ENCODE measurements at places on chromosomes 12 and 14.

DNA sequence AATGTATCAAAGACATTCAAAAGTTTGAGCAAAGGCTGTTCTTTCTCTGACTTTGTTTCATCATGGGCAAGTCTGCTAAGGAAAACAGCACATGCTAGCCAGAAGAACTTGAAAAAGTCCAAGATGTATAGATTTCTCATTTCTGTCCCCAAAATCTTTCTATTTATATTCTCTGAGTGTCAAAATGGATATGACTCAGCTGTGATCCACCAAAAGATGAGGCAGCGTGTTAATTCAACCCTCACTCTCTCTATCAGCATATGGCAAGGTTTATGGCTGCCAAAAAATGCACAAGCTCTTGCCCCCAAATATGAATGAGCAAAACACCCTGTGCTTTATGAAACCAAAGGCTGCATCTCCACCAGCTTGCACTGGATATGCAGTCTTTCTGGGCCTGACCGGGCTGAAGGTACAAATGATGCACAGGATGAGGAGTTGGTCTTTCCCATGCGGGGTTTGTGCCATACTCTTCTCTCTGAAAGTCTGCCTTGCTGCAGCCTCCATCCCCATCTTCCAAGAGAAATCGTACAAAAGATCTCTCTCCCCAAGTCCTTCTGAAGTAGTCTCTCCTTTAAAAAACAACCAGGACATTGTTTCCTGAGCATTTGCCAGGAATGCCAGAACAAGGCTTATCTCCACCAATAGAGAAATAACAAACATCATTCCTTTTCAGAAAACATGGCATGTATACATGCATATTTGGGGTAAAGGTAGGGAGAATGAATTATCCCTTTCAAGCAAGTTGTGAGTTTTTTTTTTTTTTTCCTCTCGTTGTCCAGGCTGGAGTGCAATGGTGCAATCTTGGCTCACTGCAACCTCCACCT lies 203.4 kb downstream of the TMX1 start:
- no peak for DNase-seq

DNA sequence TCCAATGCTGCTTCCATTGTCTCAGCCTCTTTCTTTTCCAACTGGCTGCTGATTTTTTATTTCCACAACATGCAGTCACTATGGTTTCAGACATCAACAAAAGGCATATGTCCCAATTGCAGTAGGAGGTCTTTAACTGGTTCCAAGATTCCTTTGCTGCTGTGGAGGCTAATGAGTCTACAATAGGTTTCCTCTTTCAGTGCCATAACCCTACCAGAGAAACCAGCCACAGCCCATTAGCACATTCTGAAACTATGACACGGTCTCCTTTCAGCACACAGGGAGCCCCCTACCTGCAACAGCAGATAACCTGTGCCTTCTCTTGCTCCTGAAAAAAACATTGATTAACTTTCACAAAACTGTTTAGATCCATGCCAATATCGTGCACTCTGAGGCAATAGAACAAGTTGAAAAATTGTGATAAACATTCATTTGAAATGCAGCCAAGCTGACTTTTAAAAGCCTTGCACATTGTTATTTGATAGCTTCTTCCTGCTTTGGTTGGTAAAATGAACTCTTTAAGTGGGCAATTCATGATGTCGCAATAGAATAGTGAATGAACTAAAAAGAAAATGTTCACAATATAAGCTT lies 32.4 kb downstream of the PLEKHG7 start:
- DNase-seq, result no peak

GRCh38 chr12:54197010-54197409 lies 8.2 kb upstream of the SMUG1 start:
- DNase-seq, result no peak

GRCh38 chr12:74365178-74365964 lies 172.3 kb upstream of the ATXN7L3B start:
- no peak for DNase-seq

- DNase-seq, result no peak
Measured at GRCh38 chr14:64912261-64912660, 2.0 kb upstream of the CHURC1 start.

- no peak for DNase-seq
Measured at GRCh38 chr14:75141967-75142366, 15.1 kb upstream of the NEK9 start.

DNA sequence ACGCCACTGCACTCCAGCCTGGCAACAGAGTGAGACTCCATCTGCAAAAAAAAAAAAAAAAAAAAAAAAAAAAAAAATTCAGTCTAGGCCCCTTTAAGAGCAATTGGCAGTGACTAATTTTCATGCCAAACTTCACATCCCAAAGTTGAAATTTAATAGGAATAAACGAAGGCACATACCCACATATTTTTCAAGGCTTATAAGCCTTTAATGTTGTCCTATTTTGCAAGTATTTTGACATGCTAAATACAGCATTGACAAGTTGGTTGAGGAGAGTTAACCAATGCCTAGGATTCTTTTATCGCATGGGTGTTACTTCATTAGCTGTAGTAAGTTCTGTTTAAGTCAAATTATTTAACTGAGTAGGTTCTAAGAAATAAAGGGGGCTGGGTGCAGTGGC lies 23.5 kb upstream of the HIP1R start:
- DNase-seq, result no peak

DNA sequence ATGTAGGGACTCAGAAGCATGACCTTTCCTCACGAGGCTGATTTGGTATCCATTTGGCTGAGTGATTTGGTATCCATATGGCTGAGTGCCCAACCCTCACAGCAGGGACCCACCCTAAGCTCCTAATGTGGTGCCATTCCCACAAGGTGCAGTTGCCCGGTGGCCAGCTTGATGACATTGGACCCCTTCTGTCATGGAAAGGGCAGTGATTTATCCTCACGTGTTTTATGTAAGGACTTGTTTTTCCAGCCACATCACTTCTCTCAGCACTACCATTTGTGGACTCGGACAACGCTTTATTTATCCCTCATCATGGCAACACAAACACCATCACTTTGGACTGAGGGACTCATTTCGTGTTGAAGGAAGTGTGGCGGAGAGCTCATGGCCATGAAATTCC lies 8.5 kb upstream of the CDC42BPB start:
- DNase-seq, result no peak

DNA sequence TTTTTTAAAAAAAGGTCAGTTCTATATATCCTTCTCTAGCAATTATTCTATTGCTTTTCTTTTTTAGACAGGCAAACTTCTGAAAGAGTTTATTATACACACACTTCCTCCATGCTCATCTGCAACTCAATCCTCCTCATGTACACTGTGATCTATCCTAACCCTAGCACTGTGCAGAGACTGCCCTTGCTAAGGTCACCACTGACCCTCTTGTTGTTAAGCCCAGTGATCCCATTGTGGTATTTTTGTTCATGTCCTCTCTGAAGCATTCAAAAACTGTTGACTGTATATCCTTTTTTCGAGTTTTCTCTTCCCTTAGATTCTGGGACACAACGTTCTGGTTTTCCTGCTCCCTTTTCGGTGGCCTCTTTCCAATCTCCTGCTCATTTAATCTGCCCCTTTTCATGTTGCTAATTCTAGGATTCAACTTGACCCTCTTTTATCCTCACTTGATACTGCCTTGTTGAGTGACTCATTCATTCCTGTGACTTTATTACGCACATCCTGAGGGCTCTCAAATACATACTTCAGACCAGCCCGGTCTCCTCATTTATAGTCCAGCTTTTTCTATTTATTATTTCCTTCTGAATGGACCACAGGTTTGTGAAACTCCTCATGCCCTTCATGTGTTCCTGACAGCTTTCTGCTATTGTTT lies 53.9 kb upstream of the PTPRB start:
- DNase-seq, result no peak

- no peak for DNase-seq
Measured at GRCh38 chr12:122870867-122871664, 24.9 kb downstream of the VPS37B start.

DNA sequence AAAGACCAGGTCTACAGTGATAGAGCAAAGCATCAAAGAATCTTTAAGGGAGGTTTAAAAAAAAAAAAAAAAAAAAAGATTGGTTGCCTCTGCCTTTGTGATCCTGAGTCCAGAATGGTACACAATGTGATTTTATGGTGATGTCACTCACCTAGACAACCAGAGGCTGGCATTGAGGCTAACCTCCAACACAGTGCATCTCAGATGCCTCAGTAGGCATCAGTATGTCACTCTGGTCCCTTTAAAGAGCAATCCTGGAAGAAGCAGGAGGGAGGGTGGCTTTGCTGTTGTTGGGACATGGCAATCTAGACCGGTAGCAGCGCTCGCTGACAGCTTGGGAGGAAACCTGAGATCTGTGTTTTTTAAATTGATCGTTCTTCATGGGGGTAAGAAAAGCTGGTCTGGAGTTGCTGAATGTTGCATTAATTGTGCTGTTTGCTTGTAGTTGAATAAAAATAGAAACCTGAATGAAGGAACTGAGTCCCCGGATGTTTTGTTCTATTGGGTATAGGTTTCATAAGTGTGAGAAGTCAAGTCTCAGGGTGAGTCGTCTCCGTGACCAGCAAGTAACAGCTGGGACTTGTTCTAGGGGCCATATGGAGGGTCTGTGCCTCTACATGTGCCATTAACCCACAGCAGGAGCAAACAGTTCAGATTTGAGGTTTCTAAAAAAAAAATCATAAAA lies 9.3 kb downstream of the PEBP1 start:
- DNase-seq, result no peak

- peak; percentile 33 for DNase-seq
Measured at GRCh38 chr14:89773644-89774316, 180.8 kb downstream of the EFCAB11 start.

DNA sequence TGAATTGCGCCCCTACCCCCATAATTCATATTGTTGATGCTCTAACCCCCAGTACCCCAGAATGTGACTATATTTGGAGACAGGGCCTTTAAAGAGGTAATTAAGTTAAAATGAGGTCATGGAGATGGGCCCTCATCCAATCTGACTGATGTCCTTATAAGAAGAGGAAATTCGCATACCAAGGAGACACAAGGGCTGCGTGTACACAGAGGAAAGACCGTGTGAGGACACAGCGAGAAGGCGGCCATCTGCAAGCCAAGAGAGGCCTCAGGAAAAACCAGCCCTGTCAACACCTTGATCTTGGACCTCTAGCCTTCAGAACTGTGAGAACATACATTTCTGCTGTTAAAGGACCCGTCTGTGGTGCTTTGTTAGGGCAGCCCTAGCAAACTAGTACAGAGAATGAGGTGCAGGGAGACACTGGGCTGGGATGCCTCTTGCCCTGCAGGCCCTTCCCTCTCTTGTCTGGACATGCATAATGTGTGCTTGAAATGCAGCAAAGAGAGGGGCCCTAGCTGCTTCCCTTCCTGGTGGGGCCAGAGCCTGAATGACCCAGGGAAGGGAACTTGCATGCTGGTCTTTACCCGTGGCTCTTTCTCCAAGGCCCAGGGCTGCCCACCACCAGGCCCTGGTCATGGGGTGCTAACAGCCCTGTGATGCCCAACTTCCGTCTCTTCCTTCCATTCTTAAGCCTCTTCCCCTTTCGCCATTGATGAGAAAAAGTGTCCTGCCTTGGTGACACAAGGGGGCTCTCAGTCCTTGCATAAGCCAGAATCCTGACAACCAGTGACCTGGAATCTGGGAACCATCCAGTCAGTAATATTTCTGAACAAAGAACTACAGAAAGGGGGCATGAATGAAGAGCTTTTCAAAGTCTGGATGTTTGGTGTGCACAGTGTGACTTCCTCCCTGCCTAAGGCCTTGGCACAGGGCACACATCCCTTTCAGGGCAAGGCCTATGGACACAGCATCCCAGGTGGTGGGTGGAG lies 50.0 kb upstream of the GPATCH2L start:
- DNase-seq, result no peak

DNA sequence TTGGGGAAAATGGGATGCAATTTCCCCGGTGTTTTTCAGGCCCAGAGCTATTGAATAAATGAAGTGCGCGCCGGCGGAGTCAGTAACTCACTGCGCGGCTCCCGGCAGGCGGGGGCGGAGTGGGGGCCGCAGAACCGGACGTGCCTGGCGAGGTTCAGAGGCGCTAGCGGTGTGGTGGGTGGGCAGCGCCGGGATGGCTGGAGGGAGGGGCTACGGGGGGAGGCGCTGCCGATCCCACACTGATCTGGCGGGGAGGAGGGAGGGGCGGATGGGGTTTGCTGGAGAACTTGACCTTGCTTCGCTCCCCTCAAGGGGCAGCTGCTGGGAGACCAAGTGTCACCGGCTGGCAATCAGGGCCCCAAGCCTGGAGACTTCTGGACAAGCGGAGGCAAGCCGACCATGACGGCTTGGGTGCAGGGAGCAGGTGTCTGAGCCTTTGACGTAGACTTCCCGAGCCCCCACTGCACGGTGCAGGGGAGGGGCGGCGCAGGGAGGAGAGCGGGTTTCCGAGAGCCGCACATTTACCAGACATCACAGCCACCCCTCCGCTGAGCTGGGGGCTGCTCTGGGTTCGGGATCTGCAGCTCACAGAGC lies 174.1 kb upstream of the RTL1 start:
- no peak for DNase-seq

DNA sequence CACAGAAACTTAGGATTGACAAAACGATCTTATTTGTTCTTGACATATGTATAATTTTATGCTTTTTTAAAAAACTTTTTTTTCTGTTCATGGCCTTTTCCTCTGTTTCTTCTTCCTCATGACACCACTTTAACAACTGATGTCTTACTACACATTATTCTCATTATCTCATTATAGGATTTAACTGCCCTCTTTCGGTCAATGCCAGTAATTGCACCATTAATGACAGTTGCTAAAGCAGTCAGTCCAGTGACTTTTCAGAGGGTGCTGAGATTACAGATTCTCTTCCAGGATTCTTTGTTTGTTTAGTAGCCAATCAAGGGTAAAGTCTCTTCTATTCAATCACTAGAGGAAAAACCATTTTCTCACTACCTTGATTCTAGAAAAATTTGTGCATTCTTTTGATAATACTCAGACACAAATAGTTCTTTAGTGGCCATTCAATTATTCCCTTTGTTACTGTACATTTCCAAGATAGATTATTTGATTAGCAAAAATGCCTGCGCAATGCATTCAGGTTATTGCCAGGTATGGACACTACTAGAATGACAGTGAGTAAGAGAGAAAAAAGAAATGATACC lies 50.1 kb downstream of the KLRG1 start:
- DNase-seq, result no peak

DNA sequence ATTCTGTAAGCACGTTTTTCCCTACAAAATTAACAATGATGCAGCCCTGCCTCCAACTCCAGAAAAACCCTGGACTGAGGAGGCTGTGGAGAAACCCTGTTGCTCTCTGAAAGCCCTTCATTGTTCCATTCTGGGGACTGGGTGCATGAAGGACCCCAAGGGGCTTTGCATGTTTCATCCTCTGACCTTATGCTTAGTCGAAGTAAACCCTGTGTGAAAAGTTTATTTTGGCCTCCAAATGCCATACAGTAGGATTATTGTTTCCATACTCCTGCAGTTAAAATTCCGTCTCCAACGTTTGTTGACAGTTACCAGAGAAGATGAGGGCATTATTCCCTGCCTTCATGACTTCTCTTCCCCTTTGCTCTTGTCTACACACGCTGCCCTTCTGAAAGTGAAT lies 46.0 kb downstream of the CKB start:
- no peak for DNase-seq

DNA sequence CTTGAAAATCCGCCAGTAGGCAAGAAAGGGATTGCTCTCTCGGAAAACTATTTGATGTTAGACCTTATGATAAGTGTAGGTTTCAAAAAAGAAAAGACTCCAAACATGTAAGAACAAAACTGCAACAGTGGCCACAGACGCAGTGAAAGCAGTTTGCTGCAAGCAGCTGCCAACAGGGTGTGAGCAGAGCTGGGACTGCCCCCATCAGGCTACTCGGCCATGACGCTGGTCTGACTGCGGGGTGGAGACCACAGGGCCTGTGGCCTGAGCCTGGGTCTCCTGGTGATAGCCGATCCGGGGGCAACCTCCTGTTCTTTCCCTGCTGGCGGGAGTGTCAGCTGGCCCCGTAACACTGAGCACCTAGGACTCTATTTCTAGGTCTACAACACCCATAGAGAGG lies 63.2 kb downstream of the AMN start:
- DNase-seq, result no peak

GRCh38 chr12:1883513-1883912 lies 34.9 kb downstream of the CACNA2D4 start:
- no peak for DNase-seq

All from stimulated activated CD8-positive, alpha-beta memory T cell treated with anti-CD3 and anti-CD28 coated beads, Interleukin-15, amount 100 ng/mL, for 48 hours (primary cell).